ENCODE measurements at places on chromosomes 4 and X.
A peak's percentile ranks its signal among the peaks of the same experiment; 100 is the strongest.

GRCh38 chr4:64713256-64713840 lies 304.1 kb upstream of the TECRL start:
- peak; percentile 3 for DNase-seq

- no peak for DNase-seq
These were observed 611.9 kb downstream of the STPG2 start for GRCh38 chr4:97531351-97531750.

DNA sequence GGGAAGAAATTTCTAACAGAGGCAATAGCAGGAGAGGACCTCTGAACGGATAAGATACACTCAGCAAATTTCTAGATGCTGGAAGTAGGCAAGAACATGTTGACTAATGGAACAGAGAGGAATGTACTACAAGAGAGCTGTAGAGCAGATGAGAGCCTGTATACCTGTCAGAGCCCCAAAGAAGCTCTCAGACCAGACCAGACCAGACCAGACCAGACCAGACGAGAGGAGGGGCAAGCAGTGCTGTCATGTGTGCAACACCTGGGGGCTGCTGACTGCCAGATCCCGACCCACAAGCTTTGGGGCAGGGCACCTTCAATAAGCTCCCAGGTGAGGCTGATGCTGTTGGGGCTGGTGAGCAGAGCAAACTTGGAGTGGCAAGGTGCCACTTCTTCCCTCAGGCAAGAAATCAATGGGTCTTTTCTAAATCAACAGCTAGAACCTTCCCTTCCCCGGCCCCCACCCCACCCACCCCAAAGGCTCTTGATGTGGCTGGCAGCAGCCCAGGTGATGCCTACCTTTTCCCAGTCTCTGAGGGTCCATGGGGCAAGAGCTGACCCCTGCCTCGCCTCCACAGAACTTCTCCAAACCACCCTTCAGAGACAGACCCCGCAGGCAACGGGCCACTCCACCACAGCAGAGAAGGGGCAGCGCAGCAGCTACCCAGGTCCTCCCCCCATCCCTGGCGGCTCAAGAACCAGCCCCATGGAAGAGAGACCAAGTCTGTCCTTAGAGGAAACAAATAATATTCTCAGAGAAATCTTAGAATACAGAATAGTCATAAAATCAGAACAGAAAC lies 32.7 kb downstream of the MECP2 start:
- no peak for DNase-seq

DNA sequence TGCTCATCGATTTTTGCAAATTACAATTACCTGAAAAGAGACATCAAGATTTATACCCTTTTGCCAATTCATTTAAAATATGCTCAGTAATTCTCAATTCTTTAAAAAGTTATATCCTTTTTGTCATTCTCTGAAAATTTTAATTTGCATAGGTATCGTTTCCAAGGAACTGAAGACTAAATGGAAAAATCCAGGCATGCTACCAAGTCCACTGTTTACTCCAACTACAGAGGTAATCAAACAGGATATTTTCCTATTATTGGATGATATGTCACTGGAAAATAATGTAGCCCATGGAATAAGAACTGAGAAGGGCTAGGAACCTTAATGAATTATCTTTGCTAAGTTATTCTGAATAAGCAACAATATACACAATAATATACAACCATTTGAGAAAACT lies 132.7 kb downstream of the THOC2 start:
- no peak for DNase-seq

- DNase-seq, result no peak
These were observed 30.5 kb downstream of the F11 start for GRCh38 chr4:186296481-186296880.

GRCh38 chr4:99207911-99208718 lies 10.9 kb downstream of the ADH6 start:
- DNase-seq, result no peak

DNA sequence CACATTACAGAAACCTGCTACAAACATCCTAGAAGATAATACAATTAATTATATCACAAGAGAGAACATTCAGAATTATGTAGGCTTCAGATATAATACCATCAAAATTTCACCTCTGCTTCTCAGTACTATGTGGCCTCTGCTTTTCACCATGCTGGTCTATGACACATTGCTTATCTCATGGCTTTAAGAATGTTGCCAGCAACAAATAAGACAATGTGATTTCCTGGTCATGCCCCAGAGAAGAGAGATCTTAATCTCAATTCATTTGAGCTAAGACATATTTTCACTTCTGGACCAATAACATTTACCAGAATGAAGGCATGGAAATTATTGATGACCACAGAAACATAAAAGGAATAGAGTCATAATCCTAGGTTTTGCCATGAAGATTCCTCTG lies 1233.4 kb upstream of the ADGRL3 start:
- DNase-seq, result no peak

DNA sequence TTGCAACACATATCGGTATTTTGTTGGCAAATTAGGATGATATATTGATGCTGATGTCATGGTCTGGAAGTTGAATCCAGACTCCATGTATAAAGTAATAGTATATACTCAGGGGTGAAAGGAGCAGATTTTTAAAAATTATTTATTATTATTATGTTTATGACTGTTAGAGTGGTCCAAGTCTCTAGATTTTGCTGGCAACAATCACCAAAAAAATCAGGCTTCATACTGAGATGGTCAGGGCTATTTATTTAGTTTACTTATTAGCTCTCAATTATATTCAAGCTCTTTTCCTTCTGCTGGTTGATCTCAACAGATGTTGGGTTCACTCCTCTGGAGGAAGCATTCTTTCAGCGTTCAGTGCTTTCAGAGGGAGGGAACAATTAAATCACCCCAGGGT lies 73.9 kb upstream of the VCX3B start:
- no peak for DNase-seq

DNA sequence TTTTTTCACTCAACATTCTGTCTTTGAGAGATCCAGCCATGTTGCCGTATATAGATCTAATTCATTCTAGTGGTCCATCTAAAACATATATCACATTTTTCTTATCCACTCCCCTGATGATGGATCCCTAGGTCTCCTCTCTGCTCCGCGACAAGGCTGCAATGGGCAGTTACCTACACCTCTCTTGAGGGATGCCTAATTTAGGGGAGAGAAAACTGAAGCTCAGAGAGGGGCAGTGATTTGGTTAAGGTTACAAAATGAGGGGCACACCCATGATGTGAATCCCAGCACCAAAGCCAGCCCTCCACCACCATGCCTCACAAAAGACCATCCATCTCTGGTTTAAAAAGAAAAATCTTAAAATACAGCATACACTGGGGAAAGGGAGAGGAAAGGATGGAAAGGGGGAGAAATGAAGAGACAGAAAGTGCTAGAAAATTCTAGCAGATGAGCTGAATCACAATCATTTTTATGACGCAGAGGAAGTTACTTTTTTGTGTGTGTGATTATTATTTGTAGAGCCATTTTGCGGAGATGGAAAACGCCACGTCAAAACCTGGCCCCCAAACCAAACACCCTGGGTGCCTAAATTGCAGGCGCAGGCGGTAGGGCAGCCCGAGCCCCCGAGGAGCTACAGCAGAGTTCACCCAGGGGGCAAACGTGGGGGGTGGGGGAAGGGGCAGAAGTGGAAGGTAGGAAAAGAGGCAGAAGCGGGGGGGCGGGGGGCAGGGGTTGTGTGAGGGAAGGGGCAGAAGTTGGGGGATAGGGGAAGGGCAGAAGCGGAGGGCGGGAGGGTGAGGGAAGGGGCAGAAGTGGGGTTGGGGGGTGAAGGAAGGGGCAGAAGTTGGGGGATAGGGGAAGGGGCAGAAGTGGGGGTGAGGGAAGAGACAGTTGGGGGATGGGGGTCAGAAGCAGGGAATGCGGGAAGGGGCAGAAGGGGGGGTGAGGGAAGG lies 1.3 kb upstream of the TSPYL2 start:
- DNase-seq, result no peak

GRCh38 chrX:45421806-45422205 lies 221.1 kb upstream of the DIPK2B start:
- no peak for DNase-seq

DNA sequence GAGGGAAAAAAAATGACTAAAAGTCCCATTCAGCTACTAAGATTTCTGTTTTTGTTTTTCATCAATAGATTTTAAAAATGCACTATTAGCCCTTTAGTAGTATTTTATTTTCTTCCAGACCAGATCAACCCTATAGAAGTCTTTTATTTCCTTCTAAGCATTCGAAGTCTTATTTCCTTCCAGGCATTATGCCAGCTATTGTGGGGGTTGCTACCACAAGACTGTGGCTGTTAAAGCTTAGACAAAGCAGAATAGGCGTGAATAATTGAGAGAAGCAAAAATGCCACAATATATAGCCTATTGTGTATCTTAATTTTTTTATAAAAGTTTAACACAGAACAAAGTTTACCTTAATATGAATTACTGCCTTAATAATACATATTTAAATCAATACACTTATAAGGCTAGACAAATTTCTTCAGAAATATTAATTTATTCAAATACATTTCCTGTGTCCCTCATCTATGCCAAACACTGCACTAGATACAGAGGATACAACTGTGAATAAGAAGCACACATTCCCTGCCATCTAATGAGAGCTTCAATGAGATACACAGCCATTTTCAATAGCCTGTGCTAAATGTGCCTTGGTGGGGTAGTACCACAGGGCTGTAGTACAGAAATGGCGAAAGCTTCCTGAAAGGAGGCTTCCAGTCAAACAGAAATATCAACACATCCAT lies 33.1 kb downstream of the SLC10A7 start:
- DNase-seq, result no peak

GRCh38 chr4:4338210-4339001 lies 48.4 kb downstream of the ZBTB49 start:
- DNase-seq, result no peak

DNA sequence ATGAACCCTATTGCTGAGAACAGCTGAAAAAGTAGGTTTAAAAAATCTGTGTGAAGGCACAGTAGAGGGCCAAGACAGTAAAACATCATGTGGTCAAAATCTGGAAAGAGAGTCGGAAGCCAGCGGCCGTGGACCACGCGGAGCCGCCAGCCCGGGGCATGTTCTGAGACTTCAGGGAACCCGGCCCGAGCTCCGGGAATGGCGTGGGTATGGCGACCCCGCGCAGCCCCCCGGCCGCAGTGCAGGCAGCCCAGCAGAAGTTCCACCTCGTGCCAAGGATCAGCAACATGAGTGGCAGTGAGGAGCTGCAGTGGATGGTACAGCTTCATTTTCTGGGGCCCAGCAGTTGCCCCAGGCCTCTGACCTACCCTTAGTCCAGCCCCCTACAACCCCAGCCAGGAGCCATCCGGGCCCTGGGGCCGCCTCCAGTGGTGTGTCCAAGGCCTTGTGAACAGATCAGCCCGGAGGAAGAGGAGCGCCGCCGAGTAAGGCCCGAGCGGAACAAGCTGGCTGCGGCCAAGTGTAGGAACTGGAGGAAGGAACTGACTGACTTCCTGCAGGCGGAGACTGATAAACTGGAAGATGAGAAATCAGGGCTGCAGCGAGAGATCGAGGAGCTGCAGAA lies 94.2 kb downstream of the LARP1B start:
- no peak for DNase-seq

GRCh38 chr4:38965866-38966265 lies 66.3 kb downstream of the TMEM156 start:
- no peak for DNase-seq

DNA sequence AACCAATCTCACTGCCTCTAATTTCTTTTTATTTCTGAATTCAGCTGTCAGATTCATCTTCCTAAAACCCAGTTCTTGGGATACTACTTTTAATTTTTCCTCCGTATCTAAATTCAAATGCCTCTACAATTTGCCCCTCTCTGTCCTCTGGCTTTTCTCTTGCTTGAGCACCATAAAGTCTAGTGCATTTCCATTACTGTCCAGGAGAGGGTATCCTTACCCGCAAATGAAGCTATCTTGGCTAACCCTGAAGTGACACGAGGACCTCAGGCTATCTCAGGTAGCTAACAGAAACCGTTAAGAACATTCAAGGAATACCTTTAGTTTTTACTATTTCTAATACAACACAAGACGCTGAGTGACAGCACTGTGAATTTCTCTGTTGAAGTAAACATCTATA lies 49.4 kb upstream of the PRR32 start:
- DNase-seq, result no peak

- DNase-seq, result no peak
These were observed 31.7 kb downstream of the HSD17B11 start for GRCh38 chr4:87359258-87359657.

GRCh38 chrX:123603491-123603890 lies 129.4 kb downstream of the THOC2 start:
- DNase-seq, result no peak

DNA sequence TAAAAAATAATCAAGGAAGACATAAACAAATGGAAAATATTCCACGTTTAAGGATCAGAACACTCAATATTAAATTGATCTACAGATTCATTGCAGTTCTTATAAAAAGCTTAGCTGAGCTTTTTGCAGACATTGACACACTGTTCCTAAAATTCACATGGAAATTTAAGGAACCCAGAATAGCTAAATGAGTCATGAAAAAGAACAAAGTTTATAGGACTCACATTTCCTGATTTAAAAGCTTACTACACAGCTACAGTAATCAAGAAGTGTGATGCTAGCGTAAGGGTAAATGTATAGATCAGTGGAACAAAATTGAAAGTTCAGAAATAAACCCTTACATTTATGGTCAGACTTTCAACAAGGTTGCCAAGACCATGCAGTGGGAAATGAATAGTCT lies 33.1 kb downstream of the NSUN7 start:
- DNase-seq, result no peak

GRCh38 chr4:87758270-87758669 lies 41.1 kb upstream of the IBSP start:
- no peak for DNase-seq

DNA sequence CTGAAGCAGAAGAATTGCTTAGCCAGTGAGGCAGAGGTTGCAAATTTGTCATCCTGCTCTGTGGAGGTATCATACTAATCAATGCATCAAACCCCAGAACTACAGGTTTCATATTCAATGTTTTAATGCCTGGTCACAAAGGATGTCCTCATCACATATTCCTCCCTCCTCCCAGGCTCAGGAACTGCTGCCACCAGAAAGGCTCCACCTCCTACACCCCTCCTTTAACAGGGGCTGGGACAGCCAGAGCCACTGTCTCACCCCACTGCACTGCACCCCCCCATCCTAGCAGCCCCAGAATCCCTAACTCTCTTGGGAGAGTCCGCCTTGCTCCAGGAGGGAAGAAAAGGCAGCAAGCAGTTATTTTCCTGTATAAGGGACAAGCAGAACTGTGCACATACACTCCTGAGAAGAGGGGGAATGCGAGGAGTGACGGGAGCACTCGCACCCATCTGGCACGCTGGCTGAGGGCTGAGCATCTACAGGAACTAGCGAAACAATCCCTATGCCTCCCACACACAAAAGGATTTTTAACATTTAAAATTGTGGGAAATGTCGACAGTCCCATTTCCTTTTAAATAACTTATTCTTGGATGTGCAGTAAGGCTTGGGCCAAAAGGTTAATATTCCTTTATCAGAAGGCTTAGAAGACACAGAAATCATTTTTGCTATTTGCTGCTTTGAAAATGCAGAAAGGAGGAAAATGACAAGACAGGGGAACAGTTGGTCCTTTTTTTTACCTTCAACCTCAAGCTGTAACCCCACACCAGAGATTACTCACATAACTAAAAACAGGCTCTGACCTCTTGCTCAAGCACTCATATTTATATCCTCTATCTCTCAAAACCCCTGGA lies 27.8 kb downstream of the CD99L2 start:
- DNase-seq, result no peak

- no peak for DNase-seq
These were observed 78.7 kb downstream of the RBM47 start for GRCh38 chr4:40550948-40551462.
